Left ventricle myocardium superior (tissue), 1 donor: ENCODE measurements at places on chromosomes 2 and 18. TPM values are rescaled to one million over a fixed set of nuclear protein-coding genes. Genes with fewer than 3 reads are reported as not detected.

- DNase-seq = no peak
Observed at GRCh38 chr18:28808373-28808772, 631.4 kb upstream of the CDH2 start.

Gene MBD1
- total RNA-seq = 58.5 TPM

GRCh38 chr2:30204281-30204680 lies 27.1 kb upstream of the LBH start:
- DNase-seq = no peak

DNA sequence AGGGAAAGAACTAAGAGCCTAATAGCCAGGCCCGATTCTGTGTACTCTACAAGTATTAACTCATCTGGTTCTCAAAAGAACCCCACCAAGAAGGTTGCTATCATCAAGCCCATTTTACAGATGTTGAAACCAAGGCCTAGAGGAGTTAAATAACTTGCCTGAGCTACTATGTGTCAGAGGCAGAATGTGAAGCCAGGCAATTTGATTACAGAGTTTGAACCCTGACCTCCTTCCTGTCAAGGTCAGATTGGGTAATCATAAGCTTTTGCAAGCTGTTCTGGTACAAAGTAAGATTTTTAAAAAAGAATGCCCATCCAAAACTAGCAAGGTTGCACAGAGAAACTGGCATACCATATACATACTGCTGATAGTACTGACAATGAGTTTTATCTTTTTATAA lies 227.1 kb downstream of the HAUS1 start:
- DNase-seq = no peak

DNA sequence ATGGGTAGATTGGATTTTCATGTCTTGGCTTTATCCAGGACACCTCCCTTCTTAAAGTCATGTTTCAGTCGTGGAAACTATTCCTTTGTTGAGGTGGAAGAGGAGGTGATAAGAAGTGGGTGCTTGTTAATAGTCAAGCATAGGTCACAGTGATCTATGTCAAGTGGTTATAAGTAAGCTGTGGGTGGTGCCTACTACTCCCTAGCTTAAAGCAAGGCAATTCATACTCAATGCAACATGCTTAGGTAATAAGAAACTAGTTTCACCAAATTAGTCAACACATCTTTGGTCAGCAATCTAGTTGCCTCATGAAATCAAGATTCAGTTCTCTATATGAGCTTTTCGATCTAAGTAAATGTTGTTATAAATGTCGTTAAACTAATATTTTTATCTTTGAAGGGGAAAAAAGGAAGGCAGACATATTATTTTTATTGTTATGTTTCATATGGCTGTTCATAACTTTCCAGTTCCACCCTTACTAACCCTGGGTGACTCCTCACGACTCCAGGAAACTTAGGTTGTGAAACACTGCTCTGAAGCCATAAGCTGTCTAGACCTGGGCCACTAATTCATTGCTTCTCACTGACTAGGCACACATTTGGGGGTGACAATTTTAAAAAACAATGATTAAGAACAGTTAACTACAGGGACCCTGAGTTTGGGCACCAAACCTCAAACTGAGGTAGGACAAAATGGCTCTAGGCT lies 5.8 kb upstream of the ABCB11 start:
- DNase-seq = no peak

- DNase-seq = no peak
Observed at GRCh38 chr2:191679818-191680600, 2.1 kb downstream of the NABP1 start.

DNA sequence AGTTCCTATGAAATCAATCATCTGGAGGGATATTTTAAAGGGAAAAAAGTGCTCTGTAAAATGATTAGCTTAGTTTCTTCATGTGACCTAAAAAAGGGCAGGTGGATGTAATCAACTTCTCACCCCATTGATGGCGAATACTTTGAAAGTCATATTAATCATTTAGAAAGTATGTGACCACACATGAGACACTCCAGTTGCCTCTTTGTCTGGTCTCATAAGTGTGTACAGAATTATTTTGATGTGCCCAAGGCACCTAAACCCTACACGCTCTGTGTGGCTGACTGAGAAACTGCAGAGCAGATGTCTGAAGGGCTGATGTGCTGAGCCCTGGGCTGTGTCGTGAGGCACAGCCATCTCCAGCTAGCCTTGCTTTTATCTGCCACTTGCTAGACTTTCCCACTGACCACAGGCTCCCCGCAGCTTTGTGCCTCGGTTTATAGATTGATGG lies 26.9 kb downstream of the SGPP2 start:
- no peak for DNase-seq

GRCh38 chr2:105754994-105755393 lies 10.3 kb downstream of the NCK2 start:
- no peak for DNase-seq
